SK-N-SH (cell line): ENCODE measurements at places on chromosomes 3 and 15.

- peak; percentile 87 for DNase-seq
These were observed 2.5 kb upstream of the MST1R start for GRCh38 chr3:49906073-49906743.

GRCh38 chr3:197023241-197023997, 6.2 kb downstream of the MELTF start:
- peak; percentile 51 for DNase-seq

DNA sequence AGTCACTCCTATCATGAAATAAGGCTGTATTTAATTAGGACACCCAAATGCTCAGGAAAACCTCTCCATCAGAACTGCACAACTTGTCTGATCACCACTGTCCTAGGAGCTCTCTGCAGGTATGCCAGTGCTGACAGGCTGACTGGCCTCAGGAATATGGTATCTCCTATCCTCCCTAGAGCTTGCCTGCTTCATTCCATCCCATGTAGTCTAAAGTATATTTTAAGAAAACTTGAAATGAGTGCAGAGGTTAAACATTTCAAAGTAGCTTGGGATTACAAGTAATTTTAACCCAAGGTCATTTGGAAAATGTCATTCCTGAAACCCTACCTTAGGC, 23.7 kb downstream of the FILIP1L start:
- no peak for DNase-seq

- no peak for DNase-seq
These were observed 291.0 kb downstream of the PLOD2 start for GRCh38 chr3:145869958-145870357.

- no peak for DNase-seq
These were observed 4.1 kb downstream of the CAMK2N2 start for GRCh38 chr3:184257083-184257915.
